ENCODE measurements at places on chromosomes 4 and X. TPM values are rescaled to one million over a fixed set of nuclear protein-coding genes. Genes with fewer than 3 reads are reported as not detected.

FDCSP gene
- total RNA-seq, result not detected

THAP9 gene
- 3.3 TPM for total RNA-seq

EXOC1L gene
- not detected for total RNA-seq

SNCA gene
- total RNA-seq, result 0.37 TPM

MAGEA6 gene
- total RNA-seq, result not detected

WDR44 gene
- total RNA-seq, result 15.2 TPM

CTAG1A gene
- total RNA-seq, result not detected

VCX gene
- total RNA-seq, result not detected

Measured in subcutaneous preadipocyte (primary cell).